ENCODE measurements at places on chromosomes 2 and 18. TPM values are rescaled to one million over a fixed set of nuclear protein-coding genes. Genes with fewer than 3 reads are reported as not detected.

DNA sequence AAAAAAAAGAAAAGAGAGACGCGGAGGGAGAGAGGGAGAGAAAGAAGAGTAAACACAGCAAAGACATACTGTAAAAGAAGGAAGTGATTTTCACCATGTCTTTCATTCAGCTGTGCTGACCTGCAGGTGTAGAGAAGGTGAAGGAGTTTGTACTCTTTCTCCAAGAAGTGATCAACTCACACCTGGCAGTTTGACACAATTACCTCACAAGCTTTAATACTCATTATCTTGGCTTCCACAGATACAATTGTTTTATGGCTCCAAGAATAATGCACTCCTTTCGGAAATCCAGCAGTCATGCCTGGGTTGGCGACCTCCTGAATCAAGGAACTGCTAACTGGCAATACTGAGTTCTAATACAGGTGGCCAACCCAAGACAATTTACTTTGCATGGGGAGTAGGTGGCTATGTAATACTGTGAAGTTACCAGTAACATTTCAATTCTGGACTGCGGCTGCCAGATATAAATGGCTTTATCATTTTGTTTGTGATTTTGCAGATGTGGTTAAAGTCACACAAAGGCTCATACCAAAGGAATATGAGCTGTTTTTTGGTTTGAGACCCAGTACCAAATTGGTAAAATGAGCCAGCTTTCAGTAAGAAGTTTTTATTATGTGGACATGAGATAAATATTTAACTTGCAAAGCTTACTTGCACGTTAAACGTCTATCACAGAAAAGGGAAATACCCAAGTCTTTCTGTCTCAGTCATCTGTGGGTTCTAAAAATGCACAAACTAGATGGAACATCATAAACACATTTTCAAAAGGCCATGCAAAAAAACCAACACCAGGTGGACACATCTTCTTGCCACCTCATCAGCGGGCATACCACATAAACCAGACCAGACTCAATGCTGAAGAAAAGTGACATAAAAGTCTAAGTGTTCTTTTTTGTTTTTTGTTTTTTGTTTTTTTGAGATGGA is 69.3 kb downstream of the NCKAP5 start:
- no peak for DNase-seq

DNA sequence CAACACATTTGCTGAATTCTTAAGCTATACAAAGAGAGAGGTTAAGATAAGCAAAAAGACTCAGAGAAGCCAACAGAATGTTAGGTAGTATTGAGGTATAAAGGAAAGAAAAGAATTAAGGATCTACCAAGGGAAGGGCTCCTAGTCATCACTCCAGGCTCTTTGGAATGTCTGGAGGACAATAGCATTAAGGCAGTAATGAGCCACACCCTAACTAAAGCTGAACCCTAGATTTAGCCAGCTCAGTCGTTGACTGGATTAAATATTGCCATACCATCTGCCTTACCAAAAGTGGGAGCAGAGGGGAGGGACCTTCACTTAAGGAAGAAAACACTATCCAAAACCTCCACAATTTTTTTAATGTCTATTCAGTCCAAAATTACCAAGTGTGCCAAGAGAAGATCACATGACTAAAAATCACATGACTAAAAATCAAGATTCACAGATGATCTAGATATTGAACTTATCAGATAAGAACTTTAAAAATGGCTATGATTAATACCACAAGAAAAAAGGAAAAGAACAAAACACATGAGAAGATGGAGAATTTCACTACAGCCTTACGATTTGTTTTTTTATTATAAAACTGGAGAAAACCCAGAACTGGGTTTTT is 59.7 kb downstream of the EXOC6B start:
- DNase-seq, result no peak

- DNase-seq, result no peak
Measured at GRCh38 chr2:181054843-181055242, 74.4 kb downstream of the UBE2E3 start.

- DNase-seq, result peak; percentile 39
Measured at GRCh38 chr2:33589444-33589843, 9.7 kb downstream of the FAM98A start.

C2orf81 gene
- polyA plus RNA-seq, result 1.9 TPM

LOXL3 gene
- 6.8 TPM for polyA plus RNA-seq
